Fibroblast of the aortic adventitia (primary cell): ENCODE measurements at places on chromosomes 13 and 19.

DNA sequence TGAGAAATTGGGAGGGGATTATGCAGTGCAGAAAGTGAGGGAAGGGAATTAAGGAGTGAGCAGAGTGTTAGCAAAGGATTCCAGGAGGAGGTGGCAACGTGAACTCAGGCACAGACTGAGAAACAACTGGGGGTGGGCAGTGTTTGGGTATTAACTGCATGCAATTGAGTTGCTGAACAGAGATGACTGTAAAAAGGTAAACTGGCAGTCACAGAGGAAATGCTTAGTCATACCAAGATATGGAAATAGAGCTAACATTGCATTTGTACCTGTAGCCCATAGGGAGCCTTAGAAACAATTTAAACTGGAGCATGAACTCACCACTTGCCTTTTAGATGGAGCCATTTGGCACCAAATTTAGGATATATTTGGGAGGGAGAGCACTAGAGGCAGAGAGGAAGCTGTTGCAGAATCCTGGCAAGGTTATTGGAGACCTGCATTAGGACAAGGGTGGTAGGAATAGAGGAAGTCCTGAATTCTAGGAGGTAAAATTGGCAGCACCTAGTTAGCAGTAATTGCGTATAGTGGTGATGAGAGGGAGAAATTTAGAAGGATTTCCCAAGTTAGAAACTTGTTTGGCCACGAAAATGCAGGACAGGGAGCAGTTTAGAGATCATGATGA lies 100.6 kb upstream of the FRY start:
- DNase-seq = peak; percentile 13

- no peak for DNase-seq
These were observed 20.4 kb downstream of the LMTK3 start for GRCh38 chr19:48490981-48491792.

DNA sequence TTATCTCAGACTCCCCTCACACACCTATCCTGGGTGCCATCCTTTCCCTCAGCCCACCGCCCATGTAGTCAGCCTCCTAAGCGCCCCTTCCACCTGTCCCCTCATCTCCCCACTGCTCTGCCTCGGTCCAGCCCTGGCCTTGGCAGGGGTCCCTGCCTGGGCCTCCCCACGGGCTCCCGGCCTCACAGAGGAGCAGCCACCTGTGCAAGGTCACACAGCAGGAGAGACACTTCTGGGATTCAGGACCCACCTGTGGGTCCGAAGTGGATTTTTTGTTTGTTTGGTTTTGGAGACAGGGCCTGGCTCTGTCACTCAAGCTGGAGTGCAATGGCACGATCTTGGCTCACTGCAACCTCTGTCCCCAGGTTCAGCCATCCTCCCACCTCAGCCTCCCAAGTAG lies 713 bp upstream of the UPK1A start:
- no peak for DNase-seq

DNA sequence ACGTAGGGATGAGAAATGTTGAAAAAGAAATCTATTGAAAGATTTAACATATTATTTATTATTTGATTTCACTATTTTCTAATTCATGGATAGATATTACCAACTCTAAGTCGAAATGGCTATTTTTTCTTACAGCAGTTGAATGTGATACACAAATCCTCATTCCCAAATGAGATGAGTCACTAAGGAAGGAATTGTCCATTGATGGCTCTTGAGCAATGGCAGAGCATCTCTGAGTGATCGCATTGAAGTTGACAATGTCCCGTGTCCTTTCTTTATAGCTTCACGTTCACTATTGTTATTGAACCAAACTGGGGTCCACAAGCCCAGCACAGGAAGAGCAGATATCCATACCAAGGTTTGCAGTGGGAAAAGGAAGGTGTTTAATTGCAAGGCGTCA lies 648.3 kb upstream of the SPRY2 start:
- DNase-seq = no peak

- no peak for DNase-seq
These were observed 111.4 kb upstream of the SPRY2 start for GRCh38 chr13:80452279-80452678.

DNA sequence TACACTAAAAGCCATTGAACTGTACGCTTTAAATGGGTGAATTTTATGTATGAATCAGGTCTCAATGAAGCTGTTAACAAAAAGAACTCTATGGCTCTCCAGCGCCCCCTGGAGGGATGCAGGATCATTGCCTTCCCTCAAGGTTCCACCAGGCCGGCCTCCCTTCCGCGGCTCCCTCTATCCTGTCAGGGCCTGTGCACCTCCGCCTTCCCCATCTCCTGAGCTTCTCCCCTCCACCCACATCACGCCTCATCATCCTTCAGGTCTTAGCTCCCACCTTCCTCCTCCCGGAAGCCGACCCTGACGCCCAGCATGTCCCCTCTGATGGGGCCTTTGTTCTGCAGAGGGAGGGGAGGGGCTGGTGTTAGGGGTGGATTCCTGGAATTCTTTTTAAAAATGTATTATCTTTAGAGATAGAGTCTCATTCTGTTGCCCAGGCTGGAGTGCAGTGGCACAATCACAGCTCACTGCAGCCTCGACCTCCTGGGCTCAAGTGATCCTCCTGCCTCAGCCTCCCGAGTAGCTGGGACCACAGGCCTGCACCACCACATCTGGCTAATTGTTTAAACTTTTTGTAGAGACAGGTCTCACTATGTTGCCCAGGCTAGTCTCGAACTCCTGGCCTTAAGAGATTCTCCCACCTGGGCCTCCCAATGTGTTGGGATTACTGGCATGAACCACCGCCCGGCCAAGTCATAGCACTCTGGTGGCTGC lies 27.7 kb downstream of the MEIS3 start:
- peak; percentile 80 for DNase-seq

DNA sequence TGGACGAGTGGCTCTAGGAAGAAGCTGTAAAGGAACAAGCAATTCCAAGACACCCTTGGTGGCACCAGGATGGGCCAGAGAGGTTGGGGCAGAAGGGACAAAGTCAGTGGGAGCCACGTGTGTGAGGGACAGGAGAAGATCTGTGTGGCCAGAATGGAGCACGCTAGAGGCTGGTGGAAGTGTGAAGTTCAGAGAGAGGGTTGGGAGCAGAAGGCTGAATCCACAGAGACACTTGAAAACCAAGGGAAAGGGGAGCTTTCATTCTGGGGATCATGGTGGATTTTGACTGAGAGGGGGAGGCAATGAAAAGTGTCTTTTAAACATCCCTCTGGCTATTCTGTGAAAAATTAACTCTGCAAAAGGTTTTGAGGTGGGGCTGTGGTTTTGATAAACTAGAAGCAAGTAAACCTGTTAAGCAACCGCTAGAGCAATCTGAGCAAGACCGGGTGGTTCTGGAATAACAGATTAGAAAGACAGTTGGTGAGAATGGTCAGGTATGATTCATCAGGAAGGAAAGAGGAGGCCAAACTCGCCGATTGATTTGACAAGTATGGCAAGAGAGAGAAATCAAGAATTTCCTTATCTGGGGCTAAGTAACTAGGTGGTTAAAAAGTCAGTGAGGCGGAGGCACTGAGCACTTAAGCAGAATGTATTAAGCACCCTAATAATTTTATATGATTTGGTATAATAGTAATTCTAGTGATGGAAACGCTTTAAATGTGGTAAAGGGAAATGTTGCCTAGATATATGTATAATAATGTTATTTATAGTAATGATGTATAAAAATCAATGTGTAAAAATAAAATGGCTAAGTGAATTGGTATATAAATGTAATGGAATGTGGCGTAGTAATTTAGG lies 140.0 kb downstream of the MYO16 start:
- DNase-seq = peak; percentile 2

DNA sequence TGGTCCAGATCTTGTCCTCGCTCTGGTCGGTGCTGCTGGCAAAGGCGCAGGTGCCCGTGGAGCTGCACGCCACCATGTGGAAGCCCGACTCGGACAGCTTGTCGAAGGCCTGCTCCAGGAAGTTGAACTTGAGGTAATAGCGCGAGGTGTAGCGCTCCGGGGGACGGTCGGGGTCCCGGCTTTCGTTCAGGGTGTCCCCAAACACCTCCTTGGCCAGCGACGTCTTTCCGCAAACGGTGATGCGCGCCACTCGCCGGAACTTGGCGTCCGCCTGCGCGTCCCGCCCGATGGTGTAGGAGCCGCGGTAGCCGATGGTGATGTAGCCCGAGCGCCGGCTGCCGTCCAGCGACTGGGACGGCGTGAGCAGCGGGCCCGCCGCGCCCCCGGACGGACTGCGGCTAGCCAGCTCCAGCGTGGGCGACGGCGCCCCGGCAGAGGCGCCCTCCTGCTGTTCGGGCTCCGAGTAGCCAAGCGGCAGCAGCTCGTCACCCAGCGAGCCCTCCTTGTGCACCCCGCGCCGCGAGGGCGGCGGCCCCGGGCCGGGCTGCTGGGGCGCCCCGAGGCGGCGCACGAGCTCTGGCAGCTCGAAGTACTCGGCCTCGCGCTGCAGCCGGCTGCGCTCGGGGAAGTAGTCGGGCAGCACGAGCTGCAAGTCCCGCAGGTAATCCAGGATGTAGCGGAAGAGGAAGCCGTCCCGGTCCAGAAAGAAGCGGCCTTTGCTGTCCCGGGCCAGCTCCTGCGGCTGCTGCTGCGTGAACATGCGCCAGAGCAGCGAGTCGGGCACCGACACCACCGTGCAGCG lies 801 bp downstream of the KCTD12 start:
- peak; percentile 76 for DNase-seq

DNA sequence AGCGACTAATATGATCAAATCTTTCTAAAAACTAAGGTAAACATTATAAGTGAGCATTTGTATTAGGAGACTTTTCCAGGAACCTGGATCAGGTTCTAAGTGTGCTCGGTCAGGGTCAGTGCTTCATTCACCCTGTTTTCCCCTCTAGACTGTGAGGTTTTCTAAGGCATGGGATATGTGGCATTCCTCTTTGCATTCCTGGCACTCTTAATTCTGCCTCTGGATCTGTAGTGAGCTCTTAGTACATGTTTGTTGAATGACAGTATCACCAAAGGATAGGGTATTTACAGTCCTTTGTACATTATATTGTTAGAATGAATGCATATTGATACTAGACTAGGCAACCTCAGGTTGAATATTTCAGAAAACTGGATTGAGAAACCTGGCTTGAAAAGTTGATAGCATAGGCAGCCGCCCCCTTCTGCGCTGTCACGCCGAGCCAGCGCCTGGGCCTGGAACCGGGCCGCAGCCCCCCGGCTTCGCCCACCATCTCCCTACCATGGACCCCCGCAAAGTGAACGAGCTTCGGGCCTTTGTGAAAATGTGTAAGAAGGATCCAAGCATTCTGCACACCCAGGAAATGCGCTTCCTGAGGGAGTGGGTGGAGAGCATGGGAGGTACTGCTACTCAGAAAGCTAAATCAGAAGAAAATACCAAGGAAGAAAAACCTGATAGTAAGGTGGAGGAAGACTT lies 156.5 kb downstream of the KCNRG start:
- no peak for DNase-seq

DNA sequence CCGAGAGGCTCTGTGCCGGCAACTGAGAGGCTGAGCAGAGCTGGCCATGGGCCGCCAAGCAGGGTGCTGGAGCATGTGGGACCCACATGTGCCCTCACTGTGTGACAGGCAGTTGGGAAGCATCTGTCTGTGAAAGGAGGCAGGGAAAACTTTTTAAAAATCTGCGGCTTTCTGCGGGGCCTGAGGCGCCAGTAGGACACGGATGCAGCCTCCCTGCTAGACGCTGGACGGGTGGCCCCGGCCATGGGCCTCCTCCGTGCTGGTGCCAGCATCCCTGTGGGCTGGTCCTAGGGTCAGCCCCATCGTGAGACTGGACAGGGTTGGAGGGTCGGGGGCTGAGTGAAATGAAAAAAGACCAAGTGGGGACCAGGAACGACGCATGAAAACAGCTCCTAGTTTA lies 20.9 kb upstream of the DCUN1D2 start:
- no peak for DNase-seq

DNA sequence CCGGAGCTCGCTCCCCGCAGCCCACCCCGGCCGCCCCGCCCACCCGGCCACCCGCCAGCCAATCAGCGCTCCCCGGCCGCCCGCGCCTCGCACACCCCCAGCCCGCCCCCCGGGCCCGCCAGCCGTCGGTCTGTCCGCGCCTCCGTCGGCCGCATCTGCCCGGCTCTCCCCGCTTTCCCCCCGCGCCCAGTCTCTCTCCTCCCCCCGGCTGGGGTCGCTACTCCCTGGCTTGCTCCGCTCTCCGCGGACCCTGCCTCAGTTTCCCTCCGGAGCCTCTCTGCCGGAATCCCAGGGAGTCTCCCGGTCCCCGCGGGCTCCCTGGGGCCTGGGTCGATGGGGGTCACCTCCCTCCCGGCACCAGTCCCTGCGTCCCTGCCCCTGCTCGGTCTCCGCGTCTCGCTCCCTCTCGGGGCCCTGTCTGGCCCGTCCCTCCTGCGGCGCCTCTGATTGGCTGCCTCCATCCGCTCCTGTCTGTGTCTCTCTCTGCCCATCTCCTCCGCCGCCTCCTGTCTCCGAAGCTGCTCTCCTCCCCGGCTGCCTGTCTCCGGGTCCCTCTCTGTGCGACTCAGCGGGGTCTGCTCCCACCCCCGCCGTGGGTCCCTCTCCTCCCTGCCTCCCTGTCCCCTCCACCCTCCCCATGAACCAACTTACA lies 484 bp downstream of the IL11 start:
- DNase-seq = peak; percentile 61

DNA sequence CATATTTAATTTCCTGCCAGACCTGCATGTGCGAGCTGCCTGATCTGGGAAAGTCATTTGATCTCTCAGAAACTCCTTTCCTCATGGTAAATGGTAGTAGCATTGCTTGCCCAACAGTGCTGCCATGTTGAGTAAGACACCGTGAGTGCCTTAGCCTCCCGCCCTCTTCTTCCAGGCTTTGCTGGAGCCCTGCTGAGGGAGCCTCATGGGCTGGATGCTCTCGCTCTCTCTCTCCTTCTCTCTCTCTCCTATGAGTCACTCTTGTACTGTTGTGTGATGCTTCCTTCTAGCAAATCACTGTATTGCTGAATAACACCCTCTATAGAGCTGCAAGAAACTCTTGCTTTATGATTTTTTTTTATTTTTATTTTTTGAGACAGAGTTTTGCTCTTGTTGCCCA lies 365.5 kb downstream of the UQCRFS1 start:
- peak; percentile 40 for DNase-seq

DNA sequence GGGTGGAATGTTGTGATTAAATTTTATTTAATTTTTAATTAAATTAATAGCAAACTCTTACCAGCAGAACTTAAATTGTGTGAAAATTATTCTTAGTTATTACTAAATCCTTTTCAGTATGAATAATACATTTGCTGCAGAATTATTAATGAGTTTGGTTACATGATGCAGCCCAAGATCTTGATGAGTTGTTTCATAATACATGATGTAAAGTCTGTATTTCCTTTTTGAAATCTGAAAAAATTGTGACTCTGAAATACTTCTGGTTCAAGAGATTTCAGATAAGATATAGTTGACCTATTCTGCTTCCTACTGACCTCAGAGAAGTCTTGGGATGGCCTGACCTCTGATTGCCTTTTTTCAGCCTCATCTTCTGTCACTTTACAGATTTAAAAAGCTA lies 11.1 kb downstream of the SAE1 start:
- no peak for DNase-seq

DNA sequence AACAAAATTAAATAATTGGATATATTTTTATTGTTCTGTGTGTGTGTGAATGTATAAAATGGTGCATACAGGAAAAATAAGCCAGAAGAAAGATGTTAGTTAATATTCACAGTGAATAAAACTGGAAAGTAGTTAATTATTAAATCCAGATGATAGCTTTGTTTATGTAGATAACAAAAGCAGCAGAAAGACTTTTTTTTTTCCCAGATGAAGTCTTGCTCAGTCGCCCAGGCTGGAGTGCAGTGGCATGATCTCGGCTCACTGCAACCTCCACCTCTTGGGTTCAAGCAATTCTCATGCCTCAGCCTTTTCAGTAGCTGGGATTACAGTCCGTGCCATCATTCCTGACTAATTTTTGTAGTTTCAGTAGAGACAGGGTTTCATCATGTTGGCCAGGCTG lies 140.1 kb downstream of the ZNF486 start:
- DNase-seq = no peak

GRCh38 chr13:28822151-28822550 lies 2.0 kb downstream of the MTUS2 start:
- no peak for DNase-seq

- no peak for DNase-seq
These were observed 56.0 kb downstream of the CDADC1 start for GRCh38 chr13:49303533-49304252.
